ENCODE measurements at places on chromosomes 3 and 15.
A peak's percentile ranks its signal among the peaks of the same experiment; 100 is the strongest.

DNA sequence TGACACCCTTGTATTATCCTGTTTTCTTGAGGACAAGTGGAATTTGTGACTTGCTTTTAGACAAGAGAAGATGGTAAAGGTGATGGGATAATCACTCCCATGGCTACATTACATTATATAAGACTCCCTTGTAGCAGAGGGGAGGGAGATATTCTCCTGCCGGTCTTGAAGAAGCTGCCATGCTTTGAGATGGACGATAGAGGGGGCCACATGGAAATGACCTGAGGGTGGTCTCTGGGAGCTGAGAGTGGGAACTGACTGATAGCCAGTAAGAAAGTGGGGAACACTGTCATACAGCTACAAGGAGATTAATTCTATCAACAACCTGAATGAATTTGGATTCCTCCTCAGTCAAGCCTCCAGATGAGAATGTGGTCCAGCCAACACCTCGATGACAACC is 540.1 kb downstream of the NTRK3 start:
- peak; percentile 20 for DNase-seq

DNA sequence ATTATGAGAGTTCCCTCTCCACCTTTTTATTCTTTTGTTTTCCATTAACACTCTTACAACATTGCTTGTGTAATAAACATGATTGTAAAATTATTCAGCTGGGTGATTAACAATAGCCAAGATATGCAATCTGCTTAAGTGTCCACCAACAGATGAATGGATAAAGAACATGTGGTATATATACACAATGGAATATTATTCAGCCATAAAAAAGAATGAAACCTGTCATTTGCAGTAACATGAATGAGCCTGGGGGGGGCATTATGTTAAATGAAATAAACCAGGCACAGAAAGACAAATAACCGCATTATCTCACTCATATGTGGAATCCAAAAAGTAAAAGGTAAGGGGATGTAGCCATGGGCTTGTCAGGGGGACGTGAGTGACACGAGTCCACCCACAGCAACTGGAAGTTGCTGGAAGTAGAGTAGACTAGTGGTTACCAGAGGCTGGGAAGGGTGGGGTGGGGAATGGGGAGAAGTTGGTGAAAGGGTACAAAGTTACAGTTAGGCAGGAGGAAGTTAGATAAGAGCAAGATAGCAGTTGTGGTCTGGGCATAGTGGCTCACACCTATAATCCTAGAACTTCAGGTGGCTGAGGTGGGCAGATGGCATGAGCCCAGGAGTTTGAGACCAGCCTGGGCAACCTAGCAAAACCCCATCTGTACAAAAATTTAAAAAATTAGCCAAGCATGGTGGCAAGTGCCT is 28.7 kb upstream of the CD47 start:
- no peak for DNase-seq

DNA sequence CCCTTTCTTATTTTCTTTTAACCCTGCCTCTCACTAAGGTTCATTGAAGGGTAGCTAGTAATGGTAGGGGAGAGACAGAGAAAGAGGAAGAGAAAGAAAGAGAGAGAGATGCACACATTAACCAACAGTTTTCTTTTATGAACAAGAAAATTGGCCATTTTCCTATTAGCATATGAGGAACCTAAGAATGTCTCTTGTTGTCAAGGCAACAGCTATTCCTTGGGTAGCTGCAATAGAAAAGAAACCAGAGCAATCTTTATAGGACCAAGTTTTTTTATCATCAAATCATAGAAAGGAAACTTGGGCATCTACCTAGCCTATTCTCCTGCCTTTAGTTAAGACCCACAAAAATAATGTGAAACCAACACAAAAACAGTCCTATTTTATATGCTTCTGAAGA is 15.0 kb upstream of the CCDC39 start:
- no peak for DNase-seq

DNA sequence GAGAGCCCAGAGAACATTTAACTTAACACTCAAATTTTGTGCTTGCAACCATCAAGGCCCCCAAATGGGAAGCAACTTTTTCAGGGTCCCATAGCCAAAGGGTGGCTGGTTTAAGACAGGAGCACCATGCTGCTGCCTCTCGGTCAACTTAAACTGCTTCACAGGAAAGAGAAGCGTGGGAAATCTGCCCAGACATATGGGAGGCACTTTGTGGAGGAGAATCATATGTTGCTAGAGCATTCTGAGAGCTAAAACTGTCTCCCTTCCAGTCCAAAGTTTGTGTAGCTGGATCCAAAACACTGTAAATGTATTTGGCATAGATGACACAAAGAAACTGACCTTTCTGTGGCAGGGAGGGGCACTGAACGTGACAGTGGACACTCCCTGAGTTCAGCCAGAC is 305.9 kb upstream of the RORA start:
- DNase-seq: no peak

DNA sequence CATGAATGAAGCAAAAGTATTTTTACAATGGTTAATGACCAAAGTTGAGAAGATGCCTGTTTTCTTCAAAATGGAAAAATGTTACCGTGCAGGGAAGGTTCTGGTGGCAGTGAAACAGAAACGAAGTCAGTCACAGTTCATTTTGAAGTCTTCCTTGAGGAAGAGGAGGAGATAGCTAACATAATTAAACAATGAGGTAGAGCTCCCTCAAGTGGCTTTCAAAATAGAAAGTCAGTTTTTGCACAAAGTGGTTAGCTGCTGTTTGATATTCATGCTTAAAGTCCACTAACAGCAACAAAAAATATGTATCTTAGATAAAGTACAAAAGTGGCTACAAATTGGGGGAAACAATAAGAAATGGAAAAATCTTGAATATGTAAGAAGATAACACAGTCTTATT is 87.3 kb downstream of the TFG start:
- DNase-seq: peak; percentile 50

All from SK-MEL-5 (cell line).